Myocyte (in vitro differentiated cells): ENCODE measurements at places on chromosomes 11 and 22. TPM values are rescaled to one million over a fixed set of nuclear protein-coding genes. Genes with fewer than 3 reads are reported as not detected.

DNA sequence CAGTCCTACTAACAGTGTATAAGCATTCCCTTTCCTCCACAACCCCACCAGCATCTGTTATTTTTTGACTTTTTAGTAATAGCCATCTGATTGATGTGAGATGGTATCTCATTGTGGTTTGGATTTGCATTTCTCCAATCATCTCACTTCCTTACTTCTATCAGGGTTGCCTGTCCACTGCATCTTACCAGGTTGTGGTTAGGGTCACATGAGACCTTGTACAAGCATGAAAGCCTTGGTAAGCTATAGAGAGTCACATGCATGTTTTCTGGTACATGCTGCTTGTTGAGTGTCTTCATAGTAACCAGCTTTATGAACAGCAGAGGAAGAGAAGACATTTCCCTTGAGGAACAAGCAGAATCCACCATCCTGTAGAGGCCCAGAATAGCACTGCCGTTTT, 102.9 kb upstream of the PAX6 start:
- no peak for DNase-seq

- DNase-seq: no peak
Measured at GRCh38 chr11:33696931-33697638, 3.5 kb downstream of the C11orf91 start.

The PRODH gene
- 0.43 and 0.73 TPM in 2 replicates for total RNA-seq

GRCh38 chr11:76208438-76209374, 2.4 kb upstream of the WNT11 start:
- DNase-seq: peak; percentile 65

The CNIH2 gene
- total RNA-seq: 1.3 and 1.9 TPM in 2 replicates

DNA sequence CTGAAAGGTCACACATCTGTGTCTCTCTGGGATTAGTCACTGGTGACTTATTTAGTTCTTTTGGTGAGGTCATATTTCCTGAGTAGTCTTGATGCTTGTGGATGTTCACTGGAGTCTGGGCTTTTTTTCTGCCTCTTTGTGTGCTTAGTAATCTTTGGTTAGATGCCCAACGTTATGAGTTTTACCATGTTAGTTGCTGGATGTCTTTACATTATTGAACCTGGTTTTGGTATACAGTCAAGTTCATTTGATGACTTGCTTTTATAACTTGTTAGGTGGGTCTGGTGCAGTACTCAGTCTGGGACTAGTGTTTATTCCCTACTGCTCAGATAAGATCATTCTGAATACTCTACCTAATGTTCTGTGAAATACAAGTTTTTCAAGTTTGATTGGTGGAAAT, 26.2 kb upstream of the SLC37A2 start:
- DNase-seq: peak; percentile 47

DNA sequence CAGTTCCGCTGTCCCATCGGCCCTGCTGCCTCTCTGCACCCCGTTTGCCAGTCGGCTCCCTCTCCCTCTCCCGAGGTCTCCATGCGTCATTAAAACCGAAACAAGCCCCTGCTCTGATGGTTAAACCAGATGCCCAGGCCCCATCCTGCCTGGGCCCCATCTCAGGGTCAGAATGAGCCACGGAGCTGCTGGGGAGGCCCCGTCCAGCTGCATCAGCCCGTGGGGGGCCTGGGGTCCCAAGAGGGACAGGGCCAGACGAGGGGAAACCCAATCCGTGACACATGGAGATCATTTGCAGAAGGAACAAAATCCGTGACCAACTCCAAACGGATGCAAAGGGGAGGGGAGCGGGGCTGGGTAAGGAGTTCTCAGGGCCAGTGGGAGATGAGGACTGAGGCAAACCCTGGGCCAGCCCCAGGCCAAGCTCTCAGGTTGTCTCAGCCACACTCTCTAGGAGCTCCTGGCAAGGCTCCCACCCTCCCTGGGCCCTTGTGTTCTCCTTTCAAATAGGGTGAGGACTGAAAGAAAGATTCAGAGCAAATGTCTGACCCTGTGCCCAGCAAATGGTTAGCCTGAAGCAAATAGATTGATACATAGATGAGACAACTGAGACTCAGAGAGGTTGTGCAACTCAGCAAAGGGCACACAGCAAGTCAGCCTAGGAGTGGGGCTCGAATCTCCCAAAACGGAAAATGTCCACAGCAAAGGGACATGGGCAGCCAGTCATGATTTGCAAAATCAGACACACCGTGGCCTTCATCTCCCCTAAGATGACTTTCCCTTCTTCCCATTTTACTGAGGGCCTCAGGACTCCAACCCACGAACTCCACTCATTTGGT, 162.1 kb downstream of the MN1 start:
- DNase-seq: no peak

The MFRP gene
- total RNA-seq: 0.05 and 0.31 TPM in 2 replicates
